ENCODE measurements at places on chromosomes 5 and 9.

DNA sequence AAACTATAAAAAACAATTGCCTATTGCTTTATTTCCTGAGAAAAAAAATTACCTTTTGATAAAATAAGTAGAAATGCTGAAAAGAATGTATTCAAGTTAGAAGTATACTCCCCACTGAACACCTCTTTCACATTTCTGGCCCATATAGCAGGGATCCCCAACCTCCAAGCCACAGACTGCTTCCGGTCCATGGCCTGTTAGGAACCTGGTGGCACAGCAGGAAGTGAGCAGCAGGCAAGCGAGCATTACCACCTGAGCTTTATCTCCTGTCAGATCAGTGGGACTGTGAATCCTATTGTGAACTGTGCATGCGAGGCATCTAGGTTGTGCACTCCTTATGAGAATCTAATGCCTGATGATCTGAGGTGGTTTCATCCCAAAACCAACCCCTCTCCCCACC is 563.9 kb downstream of the RAB3C start:
- DNase-seq: no peak

- DNase-seq: peak; percentile 13
Observed at GRCh38 chr5:32595118-32595517, 9.8 kb downstream of the SUB1 start.

- peak; percentile 69 for DNase-seq
Observed at GRCh38 chr9:129626079-129626624, at the start of gene NTMT1. Gene NTMT1, plus strand, starts transcription at chr9:129626163. Its CDS starts 6,541 bp downstream, at chr9:129632704.

GRCh38 chr5:131256507-131256823 is 7.4 kb upstream of the CDC42SE2 start:
- no peak for DNase-seq

GRCh38 chr5:142164315-142164714 is 55.7 kb downstream of the NDFIP1 start:
- DNase-seq: no peak

- DNase-seq: no peak
Observed at GRCh38 chr5:96284727-96285389, 148.2 kb downstream of the PCSK1 start.

DNA sequence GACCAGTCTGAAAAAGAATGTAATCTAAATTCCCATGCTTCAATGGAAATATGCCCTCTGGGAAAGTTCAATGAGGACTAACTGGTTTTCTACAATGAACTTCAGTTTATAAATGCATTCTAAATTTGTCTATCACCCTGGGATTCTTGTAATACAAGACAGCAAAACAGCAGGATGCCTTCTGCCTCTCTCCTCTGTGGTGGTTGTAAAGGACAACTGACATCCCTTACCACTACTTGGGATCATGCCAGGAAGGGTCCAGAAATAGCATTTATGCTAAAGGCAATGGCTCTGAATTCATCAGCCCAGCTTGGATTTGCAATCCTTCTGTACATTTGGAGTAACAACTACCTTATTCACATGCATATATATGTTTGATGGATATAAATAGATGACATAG is 97.3 kb upstream of the ADAMTS16 start:
- DNase-seq: no peak

DNA sequence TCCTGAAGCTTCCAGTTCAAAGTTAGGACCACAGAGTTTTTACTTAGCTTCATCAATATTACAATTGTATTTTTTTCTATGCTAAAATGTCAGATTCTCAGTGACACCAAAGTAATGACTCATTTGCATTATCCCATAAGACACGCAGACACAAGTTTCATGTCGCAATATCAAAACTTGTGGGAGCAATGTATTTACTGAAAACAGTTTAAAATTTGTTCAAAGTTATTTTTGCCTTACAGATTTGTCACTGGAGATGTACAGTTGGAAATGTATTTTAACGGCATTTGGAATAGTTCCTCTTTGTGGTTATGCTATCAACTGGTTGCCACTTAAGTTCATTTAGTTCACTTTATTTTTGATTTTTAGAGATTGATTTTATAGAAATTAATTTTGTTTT is 36.2 kb upstream of the DAP start:
- no peak for DNase-seq

GRCh38 chr9:7799944-7800285 is 337 bp upstream of the DMAC1 start:
- no peak for DNase-seq

DNA sequence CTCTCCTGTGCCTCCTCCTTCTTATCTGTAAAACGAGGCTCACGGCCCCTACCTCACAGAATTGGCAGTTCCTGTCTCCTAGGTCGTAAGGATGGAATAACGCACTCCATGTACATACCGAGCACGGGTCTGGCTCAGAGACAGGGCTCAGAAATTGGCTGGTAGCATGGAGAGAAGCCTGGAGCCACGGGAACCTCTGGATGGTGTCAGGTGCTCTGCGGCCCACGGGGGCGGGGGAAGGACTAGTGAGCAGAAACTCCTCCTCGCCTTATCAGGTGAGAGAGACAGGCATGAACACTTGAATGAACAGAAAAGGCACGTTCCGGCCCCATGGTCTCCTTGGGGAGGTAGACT is 15.4 kb upstream of the C5orf47 start:
- DNase-seq: no peak

GRCh38 chr9:107807183-107807582 is 317.6 kb upstream of the KLF4 start:
- DNase-seq: peak; percentile 82

GRCh38 chr5:171534043-171534895 is 114.8 kb downstream of the FGF18 start:
- DNase-seq: no peak

DNA sequence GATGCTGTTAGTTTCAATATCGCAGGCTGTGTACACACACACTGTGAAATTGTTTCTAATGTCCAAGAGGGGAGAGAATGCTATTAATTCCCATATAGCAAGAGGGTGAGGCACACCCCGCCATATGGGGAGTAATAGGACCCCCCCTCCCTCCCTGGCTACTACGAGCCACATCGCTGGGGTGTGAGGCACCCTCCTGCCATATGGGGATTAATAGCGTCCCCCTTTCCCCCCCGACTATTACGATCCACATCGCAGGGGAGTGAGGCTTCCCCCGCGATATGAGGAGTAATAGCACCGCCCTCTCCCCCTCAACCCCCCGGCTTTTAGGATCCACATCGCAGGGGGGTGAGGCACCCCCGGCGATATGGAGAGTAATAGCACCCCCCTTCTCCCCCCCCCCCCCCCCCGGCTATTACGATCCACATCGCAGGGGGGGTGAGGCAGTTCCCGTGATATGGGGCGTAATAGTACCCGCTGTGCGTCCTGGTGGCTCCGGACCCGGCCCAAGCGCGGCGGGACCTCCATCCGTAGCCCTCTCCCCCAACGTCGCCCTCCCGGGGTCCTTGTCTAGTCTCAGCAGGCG is 494 bp upstream of the STK32A start:
- DNase-seq: no peak

- DNase-seq: no peak
Observed at GRCh38 chr9:109791003-109791677, 11.1 kb downstream of the PALM2AKAP2 start.

DNA sequence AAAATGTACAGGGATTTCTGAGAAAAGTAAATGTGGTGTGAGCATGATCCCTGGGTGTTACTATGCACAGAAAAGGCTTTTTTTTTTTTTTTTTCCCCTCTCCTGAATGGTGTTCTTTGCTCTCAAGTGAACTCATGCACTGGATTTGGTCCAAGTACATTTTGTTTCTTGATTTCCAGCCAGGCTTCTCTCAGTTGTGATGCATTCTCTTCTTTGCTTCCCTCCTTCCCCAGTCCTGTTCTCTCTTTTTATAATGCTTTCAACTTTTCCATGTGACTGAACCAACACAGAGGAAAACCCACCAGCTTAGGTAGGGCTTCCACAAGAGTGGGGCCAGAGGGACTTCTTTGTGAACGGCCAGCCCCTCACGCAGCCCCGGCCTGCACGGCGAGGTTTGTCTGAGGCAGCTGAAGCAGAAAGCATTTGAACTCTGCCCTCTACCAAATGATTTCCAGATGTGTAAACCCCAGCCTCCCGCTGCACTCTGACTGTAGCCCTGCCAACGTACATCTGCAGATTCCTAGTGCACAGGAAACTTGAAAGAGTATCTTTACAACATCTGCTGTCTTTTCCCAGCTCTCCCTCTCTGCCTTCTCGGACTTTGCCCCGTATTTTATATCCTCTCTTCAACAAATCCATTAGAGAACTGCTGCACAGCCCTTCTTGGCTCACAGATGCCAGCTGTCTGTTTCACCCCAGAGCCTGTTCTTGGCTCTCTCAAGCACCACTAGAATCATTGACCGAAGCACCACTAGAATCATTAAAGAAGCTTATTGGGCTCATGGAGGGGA is 71.8 kb upstream of the CD180 start:
- no peak for DNase-seq

DNA sequence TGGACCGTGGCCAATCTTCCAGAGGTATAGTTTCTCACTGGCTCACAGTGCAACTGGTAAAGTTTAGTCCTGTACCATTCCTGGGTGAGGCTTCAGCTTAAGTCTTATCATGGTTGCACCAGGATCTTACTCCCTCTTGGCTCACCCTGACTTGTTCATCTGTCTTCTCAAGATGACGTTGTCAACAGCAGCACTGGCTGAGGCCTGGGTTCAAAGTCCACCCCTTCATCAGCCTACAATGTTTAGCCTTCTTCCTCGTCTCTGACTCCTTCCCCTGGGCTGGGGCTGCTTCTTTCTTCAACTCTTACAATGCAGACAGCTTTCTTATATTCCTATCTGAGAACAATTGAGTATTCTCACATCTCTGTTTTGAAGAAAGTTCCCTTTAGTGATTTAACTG is 311.1 kb upstream of the CLINT1 start:
- no peak for DNase-seq

DNA sequence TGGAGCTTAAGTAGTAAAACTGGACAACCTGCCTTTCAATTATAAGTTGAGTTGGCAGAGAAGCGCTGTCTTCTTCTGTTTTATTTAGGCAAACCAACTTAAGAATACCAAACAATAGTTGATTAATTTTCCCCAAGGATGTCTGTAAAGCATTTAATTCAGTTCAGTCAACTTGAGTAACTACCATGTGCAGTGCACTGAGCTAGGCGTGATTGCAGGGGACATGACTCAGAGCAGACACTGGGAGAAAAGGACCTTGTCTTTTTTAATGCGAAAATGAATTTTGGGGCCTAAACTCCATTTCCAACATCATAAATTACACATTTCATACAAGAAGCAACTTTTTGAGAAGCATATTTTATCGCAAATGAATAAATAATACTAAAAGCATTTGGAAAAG is 66.3 kb downstream of the FBXL7 start:
- no peak for DNase-seq

DNA sequence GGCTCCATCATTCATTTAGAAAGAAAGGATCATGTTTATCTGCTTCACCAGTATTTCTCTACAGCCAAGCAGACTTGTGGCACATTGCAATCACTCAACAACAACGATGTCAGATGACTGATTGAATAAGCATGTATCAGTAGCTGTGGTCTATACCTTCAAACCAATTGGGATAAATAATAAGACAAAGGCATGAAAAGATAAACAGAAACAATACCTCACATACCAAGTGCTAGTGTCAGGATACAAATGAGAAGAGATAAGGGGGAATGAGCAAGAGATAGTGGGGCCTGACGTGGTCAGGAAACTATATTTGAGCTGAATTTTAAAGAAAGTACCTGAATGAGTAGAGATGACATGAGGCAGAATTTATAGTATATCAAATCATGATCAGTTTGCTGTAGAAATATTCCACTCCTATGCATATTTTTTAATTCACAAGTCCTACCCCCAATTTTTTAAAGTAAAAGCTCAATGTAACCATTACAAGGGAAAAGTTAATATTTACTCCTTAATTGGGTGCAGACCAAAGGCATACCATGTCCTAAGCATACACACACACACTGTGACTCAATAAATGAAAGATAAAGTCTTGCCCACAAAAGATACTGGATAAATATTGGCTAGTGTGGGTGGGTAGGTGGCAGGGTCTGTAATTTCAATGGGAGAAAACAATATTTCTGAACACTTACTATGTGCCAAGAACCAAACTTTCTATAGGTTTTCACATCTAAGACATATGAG is 284.5 kb downstream of the SPOCK1 start:
- peak; percentile 44 for DNase-seq

- DNase-seq: peak; percentile 49
Observed at GRCh38 chr9:136093346-136093986, 1.6 kb downstream of the NACC2 start.

DNA sequence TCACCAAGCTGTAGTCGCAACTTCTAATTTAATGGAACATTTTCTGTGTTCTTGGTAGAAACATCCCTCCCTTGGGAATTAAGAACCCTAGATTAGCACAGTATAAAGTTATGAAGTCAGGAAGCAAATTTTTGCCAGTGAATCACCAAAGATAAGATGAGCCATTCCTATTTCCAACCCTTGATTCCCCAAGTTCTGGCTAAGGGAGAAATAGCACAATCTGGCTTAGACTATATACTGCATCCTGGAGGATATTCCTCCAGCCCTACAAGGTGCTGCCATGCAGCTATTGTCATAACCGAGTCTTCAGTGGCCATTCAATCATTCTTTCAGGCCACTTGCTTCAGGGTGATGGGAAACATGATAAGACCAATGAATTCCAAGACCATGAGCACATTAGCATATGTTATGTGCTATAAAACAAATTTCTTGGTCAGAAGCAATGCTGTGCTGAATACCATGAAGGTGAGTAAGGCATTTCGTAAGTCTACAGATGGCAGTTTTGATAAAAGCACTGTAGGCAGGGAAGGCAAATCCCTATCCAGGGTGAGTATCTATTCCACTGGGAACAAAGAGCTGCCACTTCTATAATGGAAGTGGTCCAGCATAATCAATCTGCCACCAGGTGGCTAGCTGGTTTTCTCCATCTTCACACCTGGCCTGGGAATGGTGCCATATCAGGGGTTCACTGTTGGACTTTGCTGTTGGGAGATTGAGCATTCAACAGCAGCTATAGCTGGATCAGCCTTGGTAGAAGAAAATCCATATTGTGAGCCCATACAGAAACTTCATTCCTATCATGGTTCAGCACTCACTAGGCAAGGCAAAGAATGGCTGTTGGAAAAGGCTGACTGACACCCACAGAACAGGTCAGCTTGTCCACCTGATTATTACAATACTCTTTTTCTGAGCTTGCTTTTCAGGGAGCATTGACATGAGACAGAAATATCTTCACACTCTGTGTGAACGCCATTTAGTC is 19.6 kb upstream of the ARL15 start:
- peak; percentile 80 for DNase-seq

DNA sequence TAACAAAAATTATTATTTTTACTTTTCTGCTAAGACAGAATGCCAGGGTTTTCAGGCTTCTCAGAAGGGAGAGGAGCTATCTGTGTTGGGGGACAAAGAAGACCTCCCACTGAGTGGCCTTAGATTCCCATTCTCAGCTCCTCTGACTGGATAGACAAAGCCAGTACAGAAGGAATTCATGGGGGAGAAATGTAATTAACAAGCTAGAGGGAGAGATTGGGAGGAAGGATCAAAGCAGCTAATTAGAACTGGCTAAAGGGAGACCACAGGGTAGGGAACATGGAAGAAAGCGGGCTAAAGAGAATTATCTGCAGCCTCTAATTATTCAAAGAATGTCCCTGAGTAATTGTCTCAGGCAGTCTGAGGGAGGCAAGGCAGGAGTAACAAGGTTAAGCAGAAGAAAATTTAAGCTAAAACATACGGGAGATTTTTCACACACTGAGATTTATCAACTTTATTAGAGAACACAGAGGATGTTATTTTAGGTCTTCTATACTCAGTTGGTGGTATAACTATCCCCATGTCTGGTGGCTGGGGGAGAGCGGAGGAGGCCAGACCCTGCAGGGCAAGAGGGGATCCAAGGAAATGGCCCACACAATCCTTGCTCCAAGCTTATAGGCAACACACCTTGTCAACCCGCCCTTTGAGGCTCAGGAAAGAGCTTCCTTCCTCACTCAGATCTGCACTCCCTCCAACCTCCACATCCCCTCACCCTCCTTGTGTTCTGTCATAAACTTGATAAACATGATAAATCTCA is 87.7 kb upstream of the LRRTM2 start:
- DNase-seq: no peak

All from RCC 7860 (cell line).